ENCODE measurements at places on chromosomes 7 and 10.

DNA sequence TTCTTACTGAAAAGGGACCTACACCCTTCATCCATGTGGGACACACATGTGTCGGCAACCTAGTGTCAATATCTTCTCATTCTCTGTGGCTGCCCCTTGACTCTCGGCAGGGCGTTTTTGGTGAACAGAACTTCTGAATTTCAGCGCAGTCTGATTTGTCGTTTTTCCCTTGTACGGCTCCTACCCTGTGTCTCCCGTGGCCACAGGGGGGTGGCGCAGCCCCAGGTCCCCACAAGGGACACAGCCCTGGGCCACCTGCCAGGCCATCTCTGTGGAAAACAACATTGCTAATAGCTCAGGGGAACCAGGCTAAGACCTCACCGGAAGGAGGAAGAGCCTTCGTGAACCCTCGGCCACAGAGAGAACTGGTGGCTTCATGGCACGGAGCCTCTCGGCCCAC lies 53.1 kb upstream of the NKX6-2 start:
- no peak for DNase-seq

DNA sequence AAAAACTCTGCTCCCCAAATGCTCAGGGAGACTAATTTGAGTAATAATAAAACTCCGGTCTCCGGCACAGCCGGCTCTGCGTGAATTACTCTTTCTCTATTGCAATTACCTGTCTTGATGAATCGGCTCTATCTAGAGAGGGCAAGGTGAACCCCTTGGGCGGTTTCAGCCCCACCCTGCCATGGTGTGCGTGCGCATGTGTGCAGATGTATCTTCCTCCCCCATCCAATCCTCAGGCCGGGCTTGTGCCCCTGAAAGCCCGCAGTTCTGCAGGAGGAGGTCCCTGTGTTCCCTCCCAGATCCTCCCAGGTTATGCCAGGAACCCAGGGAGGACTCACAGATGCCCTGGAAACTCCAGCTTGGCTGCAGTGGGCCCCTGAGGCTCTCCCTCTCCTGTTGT lies 48.3 kb upstream of the MYL10 start:
- DNase-seq: no peak

GRCh38 chr7:94848531-94848930 lies 58.9 kb upstream of the PPP1R9A start:
- no peak for DNase-seq

DNA sequence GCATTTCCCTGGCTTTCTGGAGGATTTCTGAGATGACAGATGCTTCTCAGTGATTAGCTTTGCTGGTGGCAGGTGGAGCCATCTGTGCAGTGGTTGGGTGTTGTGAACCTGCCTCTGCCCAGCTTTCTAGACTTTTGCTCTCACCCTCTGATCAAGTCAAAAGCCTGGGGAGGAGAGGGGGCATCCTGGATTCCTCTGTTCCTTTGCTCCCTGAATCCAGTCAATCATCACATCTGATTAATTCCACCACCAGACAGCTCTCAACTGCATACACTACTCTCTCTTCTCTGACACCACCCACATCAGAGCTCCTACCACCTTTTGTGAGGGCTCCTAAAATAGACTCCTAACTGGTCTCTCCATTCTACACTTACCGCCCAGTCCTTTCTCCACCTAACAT lies 283.5 kb downstream of the WDR11 start:
- DNase-seq: no peak

GRCh38 chr10:45417746-45418145 lies 43.7 kb downstream of the ALOX5 start:
- no peak for DNase-seq

DNA sequence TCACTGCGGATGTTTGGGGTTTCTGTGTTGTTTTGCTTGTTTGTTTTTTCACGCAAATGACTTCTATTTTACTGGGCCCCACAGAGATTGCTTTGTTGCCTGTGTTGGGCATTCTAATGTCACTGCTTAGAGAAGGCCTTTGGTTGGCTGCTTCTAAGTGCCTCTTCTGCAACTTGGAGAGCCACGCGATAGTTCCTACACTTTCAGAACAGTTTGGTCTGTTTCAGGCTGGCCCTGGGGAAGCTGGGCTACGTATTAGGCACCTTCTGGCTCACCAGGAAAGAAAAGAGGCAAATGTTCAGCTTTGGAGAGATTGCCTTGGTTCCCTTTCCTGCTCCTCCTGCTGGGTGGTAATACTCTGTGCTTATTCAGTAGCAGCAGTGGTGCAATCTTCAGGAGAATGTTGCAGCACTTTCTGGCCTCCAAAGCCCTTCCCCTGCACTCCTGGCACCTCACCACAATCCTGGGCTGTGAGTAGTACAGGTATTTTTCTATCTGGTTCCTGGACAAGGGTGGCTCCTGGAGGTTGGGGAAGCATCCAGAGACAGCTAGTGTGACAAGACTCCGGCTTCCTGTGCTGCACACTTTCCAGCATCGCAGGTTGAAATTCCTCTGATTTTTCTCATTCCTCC lies 1.2 kb downstream of the ANTXRL start:
- DNase-seq: no peak

All from stimulated activated CD8-positive, alpha-beta memory T cell treated with anti-CD3 and anti-CD28 coated beads, Interleukin-7, amount 100 ng/mL, for 48 hours (primary cell).